Hepatocyte (in vitro differentiated cells): ENCODE measurements at places on chromosomes 1 and 21. TPM values are rescaled to one million over a fixed set of nuclear protein-coding genes. Genes with fewer than 3 reads are reported as not detected.

GRCh38 chr1:35324486-35324885 lies 56.0 kb downstream of the ZMYM4 start:
- H3K36me3 ChIP-seq: no peaks in the 10 kb centered on the region
- no peak overlapping the region for H3K4me3 ChIP-seq
- H3K4me1 ChIP-seq: no peaks in the 10 kb centered on the region
- H3K27ac ChIP-seq: peak overlapping the region; percentile 24
- DNase-seq: no peak

- no peak overlapping the region for H3K27ac ChIP-seq
- H3K4me1 ChIP-seq: no peaks in the 10 kb centered on the region
- no peak for DNase-seq
- no peaks in the 10 kb centered on the region for H3K27me3 ChIP-seq
Measured at GRCh38 chr1:4269330-4269729, 369.3 kb upstream of the C1orf174 start.

DNA sequence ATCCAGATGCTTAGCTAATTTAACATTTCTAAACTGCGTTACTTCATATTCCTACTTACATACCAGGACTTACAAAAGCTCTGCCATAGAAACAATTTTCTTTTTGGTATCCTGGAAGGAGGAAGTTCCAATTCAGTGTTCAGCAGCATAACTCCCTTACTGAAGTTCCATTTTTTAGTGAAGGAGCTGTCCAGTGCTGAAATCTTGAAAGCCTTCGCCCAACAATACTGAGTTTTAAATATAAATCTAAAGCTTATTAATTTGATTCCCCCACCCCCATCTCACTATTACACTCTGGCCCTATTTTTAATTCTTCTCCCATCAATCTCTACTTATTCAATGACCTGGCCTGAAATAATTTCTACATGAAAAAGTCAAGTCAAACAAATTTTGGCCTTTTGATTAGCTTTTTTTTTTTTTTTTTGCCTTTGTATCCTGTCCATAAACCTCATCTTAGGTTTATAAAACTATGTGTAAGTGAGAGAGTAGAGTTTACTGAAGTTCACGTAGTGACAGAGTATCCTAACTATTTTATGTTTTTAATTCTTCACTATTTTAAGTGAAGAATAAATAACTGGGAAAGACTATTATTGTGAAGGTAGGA lies 323.0 kb upstream of the PLD5 start:
- H3K27me3 ChIP-seq: no peaks in the 10 kb centered on the region
- H3K4me1 ChIP-seq: no peaks in the 10 kb centered on the region
- no peak overlapping the region for H3K4me3 ChIP-seq
- peak; percentile 47 for DNase-seq
- H3K36me3 ChIP-seq: no peaks in the 10 kb centered on the region

Gene CRYBG2
- total RNA-seq: 7.1 and 15.6 TPM in 2 replicates
